ENCODE measurements at places on chromosomes 1 and 21.

DNA sequence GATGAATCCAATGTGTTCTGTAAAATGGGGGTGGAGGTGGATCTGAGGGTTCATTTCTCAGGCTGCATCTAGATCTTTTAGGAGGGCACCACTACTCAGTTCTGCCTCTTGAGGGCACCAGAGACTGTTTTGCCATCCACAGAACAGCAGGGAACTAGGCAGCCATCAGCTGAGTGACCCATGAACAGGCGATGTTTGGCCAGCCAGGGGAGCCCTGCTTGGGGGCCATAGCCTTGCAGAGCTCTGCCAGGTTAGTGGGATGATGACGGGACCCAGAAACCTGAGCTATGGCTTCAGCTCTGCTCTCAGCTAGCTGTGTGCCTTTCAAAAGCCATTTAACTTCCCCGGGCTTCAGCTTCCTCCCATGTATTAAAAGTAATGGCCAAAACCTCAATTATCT lies 13.4 kb upstream of the NOS1AP start:
- DNase-seq = peak; percentile 88

GRCh38 chr1:214429951-214430770 lies 121.2 kb downstream of the PTPN14 start:
- DNase-seq = no peak

DNA sequence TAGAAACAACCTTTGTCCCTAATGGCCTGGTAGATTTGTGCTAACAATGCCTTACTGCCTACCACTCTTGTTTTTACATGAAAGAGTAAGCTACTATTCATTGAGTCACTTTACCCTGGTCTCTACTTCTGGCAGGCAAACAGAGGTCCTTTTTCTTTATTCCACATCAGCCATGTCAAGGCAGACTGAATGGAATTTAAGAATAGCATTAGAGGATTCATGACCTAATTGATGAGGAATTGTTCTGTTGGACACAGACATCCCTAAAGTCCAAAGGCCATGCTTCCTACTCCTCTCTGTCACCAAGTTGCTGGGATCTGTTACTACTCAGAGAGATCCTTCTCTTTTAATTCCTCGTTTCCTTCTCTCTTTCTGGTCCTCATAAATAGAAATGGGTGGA lies 229.1 kb upstream of the ZP4 start:
- no peak for DNase-seq

DNA sequence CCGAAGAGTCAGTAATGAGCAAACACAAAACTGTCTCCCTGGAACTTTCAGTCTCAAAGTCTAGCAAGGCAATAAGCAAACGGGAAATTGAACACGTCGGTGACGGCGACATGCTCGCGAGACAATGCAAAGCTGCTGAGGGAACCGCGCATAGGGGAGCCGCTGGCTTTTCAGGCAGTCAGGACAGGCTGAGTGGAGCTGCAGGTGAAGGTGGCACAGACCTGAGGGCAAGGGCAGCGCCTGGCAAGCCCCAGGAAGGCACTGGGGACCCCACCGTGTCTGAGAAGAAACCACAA lies 4.9 kb downstream of the INTS11 start:
- no peak for DNase-seq

DNA sequence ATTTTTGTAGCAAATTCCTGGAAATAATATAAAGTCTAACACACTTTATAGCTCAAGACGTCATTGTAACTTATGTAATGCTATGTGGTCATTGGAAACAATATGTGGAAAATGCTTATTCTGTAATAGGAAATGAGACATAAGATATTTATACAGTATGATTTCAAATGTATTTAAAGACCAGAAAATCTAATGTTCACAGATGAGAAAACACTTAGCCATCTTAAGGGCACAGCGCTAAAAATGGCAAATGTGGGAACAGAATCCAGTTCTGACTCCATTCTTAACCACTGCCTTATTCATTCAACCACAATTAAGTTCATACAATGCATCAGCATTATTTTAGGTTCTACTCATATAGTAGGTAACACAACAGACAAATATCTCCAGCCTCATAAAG lies 12.5 kb downstream of the CSDE1 start:
- no peak for DNase-seq

GRCh38 chr1:194903524-194903923 lies 1704.7 kb downstream of the KCNT2 start:
- DNase-seq = no peak

- no peak for DNase-seq
These were observed 140.9 kb upstream of the ETS2 start for GRCh38 chr21:38664841-38665240.

DNA sequence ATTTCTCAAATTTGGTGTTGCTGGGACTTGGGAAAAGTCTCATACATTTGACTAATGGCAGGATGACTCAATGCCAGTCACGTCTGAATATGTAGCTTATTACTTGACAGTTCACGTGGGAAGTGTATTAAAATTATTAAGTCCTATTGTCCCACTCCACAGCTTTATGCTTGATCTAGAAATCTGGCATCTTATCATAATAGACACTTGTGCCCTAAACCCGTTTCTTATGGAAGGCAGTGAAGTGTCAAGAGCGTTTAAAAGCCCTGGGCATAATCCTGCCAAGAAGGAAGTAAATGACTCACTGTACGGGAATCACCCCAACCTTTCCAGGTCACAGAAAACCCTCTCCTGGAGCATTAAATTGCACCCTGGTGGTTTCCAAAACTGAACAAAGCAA lies 207.4 kb downstream of the APP start:
- no peak for DNase-seq

- peak; percentile 95 for DNase-seq
These were observed at the start of gene LUZP1 for GRCh38 chr1:23168445-23169194. TSS of gene LUZP1 (minus strand) at chr1:23168856.

- DNase-seq = no peak
These were observed 18.6 kb downstream of the L1TD1 start for GRCh38 chr1:62213075-62213914.

- DNase-seq = no peak
These were observed 13.7 kb upstream of the LBR start for GRCh38 chr1:225441314-225442122.

GRCh38 chr1:239819096-239819495 lies 272.6 kb upstream of the FMN2 start:
- no peak for DNase-seq

GRCh38 chr1:172135076-172135672 lies 285.3 kb upstream of the C1orf105 start:
- DNase-seq = no peak

- DNase-seq = no peak
These were observed 6.4 kb downstream of the PLPPR4 start for GRCh38 chr1:99270646-99271045.
